Cortex of kidney (tissue), 1 donor: ENCODE measurements at places on chromosomes 11 and 22.

DNA sequence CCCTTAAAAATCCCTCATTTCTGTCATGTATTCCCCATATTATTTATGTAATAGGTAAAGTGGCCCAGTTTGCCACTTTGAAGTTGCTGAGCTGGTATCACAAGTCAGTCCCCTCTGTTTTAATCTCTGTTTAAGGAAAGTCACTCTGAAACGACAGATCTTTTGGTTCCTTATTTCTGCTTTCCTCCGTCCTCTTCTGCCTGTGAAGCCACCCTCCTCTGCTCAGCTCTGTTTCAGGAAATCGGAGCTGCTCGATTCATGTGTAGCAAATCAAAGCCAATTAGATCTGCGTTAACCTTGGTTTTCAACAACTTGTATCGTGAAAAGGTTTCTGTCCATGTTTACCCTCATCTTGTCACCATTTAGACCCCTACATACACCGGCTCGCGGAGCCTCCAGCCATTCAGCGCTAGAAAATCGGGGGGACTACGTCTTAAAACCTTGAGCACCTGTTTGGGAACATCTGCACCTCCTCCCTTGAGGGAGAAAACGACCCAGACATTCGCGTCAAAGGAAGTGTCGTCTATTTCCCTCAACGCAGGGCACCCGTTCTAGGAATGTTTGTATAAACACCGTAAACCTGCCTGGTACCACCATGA, 576 bp upstream of the SC5D start:
- DNase-seq: no peak

GRCh38 chr11:64677441-64678023, 45.5 kb downstream of the NRXN2 start:
- DNase-seq: no peak

GRCh38 chr11:60912223-60912850, 1.6 kb upstream of the TMEM109 start:
- DNase-seq: no peak

GRCh38 chr11:36471577-36471976, 38.5 kb downstream of the TRAF6 start:
- DNase-seq: no peak

DNA sequence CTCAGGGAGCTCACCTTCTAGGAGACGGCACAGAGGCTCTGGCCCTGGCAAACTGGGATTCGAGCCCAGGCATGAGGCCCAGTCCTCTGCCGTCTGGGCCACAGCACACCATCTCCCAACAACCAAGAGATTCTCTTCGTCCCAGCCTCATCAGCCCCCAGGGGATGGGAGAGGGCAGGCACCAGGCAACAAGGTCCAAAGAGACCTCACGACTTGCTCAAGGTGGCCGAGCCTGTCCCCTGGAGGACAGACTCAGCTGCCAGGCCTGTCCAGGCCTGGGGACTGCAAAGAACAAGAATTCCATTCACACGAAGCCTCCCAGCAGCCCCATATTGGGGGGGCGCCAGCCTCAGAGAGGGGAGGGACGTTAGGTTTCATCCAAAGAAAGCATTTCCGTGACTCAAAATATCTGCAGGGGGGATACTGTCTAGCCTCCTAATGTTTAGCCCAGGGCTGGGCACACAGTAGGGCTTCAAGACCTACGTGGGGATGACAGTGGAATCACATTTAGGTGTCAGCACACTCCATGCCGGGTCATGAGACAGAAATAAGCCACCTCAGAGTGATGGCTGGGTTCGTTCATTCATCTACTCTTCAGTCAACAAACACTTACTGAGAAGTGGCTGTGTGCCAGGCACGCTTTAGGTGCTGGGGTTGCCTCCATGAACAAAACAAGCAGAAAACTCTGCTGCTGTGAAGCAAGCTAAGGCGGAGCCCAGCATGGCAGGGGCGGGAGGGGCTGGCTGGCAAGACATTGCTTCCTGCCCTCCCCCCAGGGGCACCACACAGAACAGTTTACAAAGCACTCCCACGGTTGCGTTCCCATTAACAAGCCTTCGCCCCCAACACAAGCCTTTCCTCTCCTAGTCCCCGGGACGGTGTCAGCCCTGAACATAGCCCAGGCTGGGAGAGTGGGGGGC, 1.2 kb downstream of the CARNS1 start:
- DNase-seq: no peak

- no peak for DNase-seq
Measured at GRCh38 chr11:67998150-67999045, 5.5 kb downstream of the UNC93B1 start.

- DNase-seq: no peak
Measured at GRCh38 chr11:77110836-77111235, 8.2 kb downstream of the OMP start.

- no peak for DNase-seq
Measured at GRCh38 chr11:78698612-78699011, 123.9 kb upstream of the NARS2 start.

- no peak for DNase-seq
Measured at GRCh38 chr11:2468363-2469235, 23.8 kb downstream of the KCNQ1 start.
